ENCODE measurements at places on chromosomes 1 and 21.

DNA sequence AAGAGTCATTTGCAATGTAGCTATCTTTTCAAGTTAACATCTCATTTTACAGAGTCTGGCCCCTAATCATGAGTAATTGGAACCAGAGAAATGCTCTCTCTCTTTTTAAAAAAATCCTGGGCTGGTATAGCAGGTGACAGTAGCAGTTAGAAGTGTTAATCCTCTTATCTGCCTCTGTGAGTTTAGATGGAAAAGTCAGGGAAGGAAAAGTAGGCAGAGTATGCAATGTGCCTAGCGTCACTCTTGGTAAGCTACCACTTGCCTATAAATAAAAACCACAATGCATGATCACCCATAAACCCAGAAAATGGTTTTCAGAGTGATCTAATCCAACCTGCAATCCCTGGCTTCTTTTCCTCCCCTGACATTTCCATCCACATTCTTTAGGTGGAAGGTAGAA lies 43.2 kb downstream of the UTP25 start:
- DNase-seq = no peak

DNA sequence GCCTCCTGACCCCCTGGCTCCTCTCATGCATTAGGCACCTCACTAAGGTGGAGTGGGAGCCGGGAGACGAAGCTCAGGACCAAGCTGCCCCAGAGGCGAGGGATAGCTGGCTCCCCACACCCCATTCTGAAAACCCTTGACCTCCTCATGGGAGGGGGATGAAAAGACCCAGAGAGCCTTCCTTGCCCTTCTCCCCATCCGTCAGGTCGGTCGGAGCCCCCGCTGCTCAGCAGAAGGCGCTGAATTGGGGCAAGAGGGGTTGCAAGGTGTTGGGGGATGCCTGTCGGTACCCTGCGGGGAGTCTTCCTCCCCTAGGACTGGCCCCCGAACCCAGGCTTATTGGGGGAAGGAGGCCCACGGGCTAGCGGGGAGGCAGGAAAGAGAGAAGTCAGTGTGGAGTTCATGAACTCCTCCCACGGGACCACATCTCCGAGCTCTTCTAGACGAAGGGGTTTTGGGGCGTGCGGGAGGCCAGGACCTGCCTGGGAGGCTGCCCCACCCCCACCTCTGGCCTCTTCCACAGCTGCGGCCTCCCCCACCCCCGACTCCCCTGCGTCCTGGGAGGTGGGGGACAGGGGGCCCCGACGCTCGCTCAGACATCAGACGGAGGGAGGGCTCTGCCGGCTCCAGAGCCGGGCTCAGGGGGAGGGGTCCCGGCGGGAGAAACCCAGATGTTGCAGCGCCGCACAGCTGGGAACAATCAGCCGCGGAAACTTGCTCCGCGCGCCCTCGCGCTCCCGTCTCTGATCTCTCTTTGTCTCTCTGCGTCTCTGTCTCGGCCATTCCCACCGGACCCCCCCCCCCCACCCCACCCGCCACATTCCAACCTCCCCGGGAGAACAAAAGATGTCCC lies 719 bp downstream of the MFAP2 start:
- peak; percentile 10 for DNase-seq

- peak; percentile 25 for DNase-seq
These were observed 24.4 kb upstream of the TMEM54 start for GRCh38 chr1:32925403-32926162.

DNA sequence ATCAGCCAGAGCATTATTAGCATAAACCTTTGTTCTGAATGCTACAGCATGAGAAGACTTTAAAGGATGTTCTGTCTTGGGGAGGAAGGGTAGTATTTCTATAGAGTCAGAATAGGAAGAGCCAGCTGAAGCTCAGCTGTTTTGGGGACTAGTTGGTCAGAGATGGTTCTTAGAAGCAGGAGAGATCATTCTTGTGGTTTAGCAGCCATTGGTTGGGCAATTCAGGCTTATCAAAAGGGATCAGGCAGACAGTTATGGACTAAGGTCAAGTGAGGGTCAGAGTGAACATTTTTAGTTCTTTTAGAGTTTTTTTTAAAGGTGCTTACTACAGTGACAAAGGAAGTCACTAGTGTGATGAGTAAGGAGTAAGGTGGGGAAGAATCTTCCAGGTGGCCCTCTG lies 245.5 kb downstream of the RPS6KC1 start:
- DNase-seq = no peak

- DNase-seq = no peak
These were observed 255.1 kb downstream of the NFIA start for GRCh38 chr1:61337441-61337951.

DNA sequence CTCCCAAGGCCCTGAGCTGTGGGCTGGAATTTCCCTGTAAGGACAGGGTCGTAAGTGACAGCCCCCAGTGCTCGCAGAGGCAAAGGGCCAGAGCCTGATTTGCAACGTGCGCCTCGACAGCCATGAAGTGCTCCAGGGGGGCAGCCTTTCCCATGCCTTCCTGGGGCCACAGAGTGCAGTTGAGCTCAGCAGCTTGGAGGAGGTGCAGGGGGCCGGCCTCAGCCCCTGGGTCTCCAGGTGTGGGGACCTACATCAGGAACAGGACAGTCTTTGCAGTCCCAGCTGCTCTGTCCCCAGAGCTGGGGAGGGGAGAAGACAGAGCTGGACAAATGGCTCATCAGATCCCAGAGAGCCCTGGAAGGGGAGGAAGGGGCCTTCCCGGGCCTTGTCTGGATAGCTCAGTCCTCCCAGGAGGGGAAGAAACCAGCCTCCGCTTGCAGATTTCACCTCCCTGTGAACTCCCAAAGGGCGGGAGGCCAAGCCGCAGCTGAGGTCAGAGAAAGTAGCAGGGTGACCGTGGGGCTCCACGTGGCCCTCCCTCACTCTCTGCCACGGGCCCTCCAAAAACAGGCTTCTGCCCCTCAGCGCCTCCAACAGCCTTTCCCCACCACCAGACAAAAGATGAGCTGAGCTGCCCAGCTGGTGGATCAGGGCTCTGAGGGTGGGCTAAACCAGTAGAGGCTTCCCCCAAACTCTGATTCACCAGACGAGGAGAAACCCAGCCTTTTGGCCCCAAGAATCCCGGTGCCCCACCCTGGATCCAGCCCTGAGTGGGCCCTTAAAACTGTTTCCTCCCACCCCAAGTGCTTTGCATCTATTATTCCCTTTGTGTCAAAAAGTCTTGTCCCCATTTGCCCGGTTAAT lies 76.5 kb downstream of the DHRS3 start:
- DNase-seq = no peak

- DNase-seq = no peak
These were observed 516 bp downstream of the RCOR3 start for GRCh38 chr1:211259638-211260126.

GRCh38 chr1:229716069-229716468 lies 90.0 kb downstream of the URB2 start:
- no peak for DNase-seq

DNA sequence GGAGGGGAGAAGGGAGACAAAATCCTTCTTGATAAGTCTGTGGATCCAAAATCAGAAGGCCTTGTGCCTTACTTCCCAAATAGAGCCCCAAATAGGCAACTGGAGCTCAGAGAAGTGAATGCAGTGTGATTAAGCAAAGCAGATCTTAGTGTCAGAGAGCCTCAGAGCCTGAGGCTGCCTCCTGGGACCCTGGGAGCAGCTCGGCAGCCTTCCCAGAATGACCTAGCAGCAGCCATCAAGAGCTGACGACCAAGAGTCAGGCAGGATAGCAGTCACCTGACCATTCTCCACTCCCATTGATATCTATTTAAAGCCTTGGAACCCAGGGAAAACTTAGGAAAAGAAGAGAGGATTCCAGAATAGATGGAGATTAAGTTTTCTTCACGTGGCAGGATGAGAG lies 78.0 kb upstream of the SMYD2 start:
- DNase-seq = no peak

DNA sequence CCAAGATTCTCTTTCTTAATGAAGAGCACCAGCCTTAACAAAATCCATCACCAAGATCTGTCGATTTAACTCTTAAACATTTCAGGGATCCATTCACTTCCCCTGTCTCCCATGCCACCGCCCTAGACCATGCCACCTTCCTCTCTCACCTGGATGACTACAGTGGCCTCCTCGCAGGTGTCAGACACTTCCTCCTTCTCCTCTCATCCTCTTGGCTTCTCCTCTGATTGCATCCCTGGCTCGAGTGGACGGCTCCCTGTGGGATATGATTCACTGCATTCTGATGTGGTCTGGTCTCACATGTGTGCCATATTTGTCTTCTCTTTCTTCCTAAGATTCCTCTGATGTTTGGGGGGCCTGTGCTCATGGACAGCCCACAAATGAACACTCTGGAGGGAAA lies 66.4 kb upstream of the KLHDC7A start:
- no peak for DNase-seq

- DNase-seq = peak; percentile 88
These were observed 90.5 kb downstream of the EDEM3 start for GRCh38 chr1:184664042-184664660.

GRCh38 chr1:36571106-36571505 lies 88.4 kb upstream of the CSF3R start:
- DNase-seq = no peak

DNA sequence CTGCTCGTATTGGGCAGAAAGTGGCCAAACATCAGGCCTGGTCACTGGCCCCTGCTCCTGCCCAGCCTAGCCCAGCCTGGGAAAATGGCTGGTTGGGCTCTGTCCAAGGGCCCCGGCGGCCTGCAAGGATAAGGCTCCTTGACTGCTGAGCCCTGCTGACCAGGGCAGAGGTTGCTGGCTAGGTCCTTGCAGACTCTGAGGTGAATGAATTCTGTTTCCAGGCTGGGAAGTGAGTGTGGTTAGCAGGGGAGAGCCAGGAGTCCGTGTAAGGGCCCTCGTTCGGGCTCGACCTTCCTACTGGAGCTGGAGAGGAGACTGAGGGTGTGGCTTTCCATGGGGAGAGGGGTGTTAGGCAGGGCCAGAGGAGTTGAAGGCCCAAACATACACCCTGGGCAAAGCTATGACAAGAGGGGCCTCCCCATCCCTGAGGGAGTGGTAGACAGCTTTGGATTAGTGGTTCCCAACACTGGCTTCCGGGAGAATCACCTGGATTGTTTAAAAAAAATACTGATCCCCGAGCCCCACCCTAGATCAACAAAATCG lies 20.6 kb downstream of the CSF1 start:
- DNase-seq = no peak

DNA sequence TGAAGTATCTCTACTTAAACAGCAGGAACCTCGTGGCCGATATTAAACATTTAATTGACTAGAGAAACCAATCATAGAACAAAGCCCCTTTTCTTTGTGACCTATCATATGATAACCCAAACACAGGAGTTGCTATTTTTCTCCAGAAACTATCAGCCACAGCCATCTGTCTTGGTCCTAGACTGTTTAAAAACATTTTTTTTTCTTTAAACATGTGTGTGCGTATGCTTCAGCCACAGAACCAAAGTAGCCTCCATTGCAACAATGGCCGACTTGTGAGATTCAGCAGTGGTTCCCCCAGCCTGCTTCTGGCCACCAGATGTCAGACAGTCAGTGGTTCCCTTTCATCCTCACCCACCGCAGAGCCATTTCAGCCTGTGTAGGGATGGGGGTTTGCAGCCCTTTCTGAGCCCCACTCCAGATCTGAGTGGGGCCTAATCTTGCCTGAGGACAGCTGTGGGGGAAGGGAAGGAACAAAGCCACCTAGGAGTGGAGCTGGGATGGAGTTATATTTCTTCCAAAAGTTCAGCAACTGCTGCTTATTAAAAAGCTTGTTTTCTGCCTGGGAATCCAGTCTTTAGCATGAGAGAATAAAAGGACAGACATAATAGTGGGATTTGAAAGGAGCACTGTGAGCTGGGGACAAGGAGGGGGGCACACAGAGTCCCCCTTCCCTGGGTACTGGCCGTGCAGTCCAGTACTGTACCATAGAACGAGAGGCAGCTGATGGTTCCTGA lies 11.7 kb upstream of the IGSF3 start:
- DNase-seq = no peak

DNA sequence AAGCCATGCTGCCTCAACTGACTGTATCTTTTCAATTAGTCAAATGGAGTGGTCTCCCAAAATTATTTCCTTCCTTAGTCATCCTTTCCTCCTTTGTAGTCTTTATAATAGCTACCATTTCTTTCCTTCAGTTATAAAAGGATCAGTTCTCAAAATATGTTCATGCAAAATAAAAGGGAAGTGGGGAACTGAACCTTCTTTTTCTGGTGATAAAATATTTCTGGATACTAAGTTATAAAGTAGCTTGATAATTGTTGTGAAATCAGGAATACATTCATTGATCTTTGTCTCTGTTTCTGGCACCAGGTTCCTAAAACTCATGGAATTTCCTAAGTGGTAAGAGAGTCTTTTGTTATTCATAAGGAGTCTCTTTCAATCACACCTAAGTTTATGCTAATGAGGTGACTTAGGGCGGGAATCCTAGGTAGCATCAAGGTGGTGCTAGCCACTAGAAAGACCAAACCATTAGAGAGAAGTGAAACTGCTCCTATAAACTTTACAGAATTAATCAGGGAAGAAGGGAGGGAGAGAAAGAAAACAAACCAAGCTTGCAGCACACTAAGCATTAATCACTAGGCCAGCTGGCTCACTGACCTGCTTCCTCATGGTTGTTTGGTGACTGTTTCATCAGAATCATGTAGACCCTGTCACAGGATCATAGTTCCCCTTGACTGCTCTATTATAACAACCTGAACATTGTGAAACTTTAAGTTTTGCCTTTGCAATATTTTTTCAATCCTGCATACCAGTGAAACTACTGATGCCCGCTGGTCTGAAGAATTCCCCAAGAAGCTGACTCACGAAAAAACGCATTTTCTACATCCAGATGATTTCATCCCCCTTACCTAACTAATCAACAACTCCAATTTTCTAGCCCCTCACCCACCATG lies 161.6 kb upstream of the PTBP2 start:
- DNase-seq = no peak

- DNase-seq = no peak
These were observed 10.1 kb upstream of the CITED4 start for GRCh38 chr1:40872276-40872675.

DNA sequence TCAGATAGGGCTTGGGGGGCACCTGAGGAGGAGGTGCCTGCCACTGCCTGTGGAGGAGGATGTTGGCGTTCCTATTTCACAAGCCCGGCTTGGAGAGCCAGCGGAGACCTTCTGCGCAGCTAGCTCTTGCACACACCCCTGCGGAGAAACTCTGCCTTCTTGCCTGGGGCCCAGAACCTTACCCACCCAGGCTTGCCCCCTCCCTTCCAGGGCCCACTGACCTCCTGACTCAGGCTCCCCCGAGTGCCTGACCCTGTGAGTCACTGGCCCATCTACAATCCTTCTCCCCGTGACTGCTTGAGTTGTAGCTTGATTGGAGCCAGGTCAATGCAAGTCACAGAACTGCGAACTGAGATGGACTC lies 3.4 kb downstream of the HES2 start:
- DNase-seq = no peak

GRCh38 chr1:12615159-12615864 lies 2.7 kb downstream of the DHRS3 start:
- no peak for DNase-seq

DNA sequence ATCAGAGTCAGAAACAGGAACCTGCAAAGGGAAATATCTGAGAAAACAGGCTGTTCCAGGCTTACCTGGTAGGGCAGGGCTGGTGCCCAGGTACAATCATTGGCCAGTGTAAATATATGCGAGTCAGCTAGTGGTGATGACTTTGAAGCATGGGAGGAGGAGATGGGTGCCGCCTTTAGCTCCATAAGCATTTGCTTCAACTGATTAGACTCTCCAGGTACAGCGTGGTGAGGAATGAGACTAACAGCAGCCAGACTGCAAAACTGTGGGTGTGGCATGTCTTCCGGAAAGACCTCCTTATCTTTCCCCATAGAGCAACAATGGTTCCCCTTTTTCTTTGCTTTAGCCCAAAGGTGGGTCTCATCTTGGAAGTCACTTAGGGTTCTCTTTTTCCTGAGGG lies 137.2 kb downstream of the LRIG2 start:
- no peak for DNase-seq
